ENCODE measurements at places on chromosomes 12 and 14.
A peak's percentile ranks its signal among the peaks of the same experiment; 100 is the strongest.

DNA sequence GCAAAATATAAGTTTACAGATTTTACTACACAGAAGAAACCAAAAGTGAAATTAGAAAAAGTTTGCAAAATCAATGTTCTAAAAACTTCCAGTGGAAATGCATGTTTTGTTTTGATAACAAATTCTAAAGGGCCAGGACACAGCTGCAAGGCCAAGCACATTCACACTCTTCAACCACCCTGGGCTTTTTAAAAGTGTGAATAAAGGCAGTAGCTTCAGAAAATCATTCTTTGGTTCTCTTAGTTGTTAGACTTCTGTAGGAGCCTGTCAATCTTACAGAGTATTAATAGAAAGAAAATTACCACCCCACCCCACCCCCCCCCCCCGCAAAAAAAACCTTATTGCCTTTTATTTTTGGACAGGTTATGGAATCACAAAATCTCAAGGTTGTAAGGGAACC is 105.2 kb upstream of the EGLN3 start:
- no peak for DNase-seq

DNA sequence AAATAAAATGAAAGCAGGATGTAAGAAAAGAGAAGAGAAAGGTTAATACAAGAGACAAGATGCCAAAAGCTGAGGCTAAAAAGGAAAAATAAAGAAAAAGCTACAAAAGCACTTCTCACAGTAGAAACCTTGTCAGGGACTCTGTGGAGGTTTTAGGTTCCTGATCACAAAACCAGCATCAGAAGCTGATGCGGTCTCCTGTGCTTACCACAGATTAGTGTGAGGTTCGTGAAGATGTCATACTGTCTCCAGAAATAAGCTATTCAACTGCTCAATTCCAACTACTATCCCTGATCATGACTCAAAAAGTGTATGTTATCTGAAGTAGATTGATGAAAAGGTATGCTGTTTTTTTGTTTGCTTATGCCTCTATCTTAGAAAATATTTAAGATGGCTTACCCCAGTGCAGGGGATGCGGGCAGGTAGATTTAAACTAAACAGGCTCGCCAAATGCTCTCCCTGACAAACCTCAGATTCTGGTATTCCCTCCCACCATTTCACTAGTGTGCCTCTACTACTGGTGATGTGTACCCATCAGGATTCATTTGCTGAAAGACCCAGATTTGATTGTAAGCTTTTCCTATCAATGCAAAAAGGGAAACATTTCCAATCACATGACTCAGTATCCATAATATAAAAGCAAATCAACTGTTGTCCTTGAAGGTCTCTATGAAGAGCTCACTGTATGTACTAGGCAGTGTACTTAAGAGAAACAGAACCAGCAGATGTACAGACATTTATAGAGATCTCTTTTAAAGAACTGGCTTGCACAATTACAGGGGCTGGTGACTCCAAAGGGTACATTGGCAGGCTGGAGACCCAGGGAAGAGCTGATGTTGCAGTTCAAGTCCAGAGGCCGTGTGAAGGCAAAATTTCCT is 169.5 kb upstream of the FOXN3 start:
- no peak for DNase-seq

- DNase-seq = no peak
Observed at GRCh38 chr12:68261896-68262295, 8.5 kb upstream of the IL22 start.

- DNase-seq = no peak
Observed at GRCh38 chr14:25101276-25101675, 51.3 kb upstream of the STXBP6 start.

DNA sequence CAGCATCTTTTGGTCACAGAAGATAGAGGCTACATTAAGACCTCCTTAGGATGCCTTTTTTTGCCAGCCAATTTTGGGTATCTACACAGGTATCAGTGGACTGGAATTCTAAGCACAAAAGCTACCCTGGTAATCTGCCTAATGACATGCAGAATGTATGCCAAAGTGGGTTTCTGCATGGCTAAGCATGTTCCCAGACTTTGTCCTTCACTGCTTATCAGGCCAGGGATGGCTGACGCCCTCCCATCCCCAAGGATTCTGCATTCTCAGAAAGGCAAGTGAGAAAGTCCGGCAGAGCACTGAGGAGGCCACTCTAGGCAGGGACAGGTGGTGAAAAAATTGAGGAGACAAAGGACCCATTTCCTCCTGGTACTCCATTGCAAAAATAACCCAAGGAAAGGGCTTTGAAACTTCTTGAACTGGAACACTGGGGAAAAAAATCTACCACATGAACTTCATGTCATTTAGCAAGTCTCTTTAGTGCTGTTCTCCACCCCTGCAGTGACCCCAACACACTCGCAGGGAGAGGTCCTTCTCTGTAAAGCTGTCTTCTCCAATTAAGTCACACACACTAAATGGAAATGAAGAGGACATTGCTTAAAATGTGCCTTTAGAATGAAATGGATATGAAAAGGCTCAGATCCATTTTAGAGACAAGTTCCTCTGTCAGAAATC is 91.7 kb upstream of the MAX start:
- DNase-seq = no peak

GRCh38 chr14:106511006-106511799 is 984.8 kb downstream of the TMEM121 start:
- DNase-seq = no peak

DNA sequence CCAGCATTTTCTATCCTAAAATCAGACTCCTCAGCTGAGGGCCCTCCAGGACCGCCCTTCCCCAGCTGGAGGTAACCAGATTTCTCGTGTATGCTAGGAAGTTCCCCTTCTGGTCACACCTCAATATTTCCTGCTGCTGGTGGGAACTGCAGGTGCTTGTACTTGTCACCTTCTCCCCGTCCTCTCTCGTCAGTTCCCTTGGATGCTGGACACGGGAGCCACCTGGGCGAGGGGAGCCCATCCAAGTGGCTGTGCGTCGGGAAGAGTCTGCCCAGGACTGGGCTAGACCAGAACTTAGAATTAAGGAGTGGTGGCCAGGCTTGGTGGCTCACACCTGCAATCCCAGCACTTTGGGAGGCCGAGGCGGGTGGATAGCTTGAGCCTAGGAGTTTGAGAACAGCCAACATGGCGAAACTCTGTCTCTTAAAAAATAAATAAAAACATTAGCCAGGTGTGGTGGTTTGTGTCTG is 23.2 kb upstream of the KIF26A start:
- DNase-seq = no peak

- DNase-seq = peak; percentile 96
Observed at GRCh38 chr12:82698708-82699564, 12.2 kb downstream of the TMTC2 start.

- DNase-seq = no peak
Observed at GRCh38 chr14:85644211-85644610, 114.3 kb downstream of the FLRT2 start.

DNA sequence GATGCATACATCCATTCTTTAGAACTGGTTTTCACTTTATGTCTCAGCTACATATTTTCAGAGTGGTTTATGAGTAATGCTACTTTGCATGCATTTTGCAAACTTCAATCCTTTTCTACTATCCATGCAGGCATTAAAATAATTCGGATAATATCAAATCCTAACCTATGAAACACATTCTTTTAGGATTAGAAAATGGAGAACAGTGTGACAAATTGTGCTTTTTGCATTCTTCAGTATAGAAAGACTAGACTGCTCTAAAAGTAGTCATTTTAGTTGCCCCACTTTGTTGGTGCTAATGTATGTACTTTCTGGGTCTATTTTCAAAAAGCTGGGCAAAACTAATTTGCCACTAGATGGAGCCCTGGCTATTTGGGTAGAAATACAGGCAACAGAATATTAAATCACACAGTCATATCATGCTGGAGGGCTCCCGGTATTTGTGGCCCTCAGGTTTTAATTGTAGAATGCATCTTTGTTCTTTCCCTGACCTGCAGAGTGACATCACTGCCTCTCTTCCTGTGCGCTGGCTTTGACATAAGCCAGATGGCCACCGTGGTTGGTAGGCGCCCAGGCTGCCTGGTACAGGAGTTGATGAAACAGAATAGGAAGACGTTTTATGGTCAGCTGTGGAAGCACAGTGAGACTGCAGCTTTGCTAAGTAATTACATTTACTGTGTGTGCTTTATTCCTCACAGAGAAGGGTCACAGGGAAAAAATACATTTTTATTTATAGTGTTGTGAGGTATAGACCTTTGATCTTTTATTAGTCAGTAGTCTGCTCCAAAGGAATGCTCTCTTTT is 28.1 kb downstream of the MSRB3 start:
- peak; percentile 47 for DNase-seq

DNA sequence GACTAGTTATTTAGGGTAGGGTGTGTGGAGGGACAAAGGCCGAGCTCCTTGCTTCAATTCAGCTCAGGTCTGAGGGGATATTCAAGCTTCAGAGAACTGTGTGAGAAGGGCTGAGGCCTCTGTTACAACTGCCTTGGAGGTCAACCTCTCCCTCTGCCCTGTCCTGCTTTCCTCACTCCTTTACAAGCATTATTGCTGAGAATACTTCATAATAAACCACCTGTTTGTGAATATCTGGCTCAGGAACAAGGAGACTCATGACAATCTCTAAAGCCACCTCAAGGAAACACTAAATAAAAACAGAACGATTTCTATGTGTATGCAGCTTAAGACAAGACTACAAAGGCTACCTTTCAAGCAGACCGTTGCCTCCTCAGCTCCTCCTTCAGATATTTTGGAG is 21.7 kb downstream of the OTOGL start:
- DNase-seq = no peak

DNA sequence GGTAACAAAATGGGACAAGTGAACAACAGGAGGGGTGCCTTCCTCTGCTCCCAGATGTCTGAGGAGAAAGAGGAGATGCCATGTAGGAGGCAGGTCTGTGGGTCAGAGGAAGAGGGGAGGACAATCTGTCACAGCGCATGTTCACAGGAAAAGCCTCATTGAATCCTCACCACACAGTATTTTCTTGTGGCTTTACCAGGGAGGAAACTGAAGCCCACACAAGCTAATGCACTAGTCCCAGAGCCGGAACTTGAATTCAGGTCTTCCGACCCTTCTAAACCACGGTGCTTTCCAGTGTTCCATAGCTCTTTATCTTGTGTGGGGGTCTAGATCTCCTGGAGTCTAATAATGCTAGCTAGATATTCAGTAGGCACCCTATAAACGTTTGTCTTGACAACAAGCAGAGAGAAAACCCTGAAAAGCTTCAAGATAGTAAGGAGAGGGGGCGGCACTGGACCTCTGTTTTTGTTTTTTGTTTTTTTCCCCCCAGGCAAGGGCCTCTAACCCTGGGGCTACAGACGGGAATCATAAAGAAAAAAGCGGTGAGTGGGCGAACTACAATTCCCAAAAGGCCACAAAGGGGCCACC is 371 bp upstream of the SHMT2 start:
- no peak for DNase-seq

GRCh38 chr12:86139671-86140070 is 116.5 kb downstream of the MGAT4C start:
- DNase-seq = no peak

DNA sequence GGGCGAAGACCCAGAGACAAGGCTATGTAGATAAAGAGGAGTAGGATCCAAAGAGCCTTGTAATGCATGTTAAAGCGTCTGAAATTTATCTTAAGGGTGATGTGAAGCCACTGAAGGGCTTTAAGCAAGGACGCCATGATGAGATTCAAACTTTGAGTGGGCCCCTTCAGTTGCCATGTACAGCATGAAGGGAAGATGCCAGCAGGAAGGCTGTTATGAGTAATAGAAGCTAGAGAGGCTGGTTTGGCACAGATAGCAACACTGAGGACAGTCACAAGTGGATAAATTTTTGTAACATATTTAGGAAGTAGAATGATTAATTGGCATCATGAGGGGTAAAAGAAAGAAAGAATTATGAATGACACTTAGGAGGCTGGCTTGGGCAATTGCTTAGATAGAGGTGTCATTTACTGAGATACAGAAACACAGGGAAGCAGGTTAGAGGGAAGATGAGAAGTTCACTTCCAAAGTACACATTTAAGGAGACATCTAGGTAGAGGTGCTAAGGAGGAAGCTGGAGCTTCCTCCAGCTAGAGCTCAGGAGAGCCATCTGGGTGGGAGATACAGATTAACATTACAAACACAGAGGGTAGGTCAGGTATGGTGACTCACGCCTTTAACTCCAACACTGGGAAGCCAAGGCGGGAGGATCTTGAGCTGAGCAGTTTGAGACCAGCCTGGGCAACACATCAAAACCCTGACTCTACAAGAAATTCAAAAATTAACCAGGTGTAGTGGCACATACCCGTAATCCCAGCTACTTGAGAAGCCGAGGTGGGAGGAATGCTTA is 13.7 kb downstream of the ATG2B start:
- peak; percentile 7 for DNase-seq

- no peak for DNase-seq
Observed at GRCh38 chr12:38149395-38150073, 167.0 kb upstream of the ALG10B start.

DNA sequence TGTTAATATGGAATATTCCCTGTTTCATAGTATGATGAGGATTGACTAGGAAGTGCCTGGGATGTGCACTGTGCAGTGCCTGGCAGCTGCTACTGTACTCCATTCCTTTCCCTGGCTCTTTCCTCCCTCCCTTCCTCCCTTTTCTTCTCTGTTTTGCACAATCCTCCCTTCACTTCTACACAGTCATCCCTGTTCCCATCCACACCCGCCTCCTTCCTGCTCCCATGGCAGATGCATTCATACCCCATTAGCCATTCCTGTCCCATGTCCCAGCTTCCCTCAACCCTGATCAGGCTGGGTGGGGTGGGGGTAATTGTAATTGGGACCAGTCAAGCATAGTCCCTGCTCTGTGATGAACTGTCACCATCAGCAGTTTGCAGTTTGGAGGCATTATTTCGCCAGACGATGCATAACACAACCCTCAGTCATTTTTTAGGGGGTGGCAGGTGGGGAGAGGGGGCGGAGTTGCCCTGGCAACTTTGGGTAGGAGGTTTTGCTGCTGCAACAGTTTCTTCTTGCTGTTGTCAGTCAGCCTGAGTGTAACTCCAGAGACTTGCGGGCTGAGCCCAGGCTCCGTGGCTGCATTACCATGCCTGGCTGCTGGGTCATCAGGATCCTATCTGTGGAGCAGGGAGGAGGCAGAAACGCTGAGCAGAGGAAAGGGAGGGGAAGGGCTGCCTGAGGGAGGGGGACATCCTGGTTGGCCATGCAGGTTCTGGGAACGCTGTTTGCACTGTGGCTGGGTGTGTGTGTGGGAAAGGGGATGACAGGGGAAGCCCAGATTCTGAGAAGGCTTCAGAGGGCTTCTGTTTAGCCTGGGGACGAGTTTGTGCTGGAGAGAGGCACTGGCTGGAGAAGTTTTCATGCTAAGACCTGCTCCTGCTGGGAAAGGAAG is 4.1 kb upstream of the KRT84 start:
- DNase-seq = no peak

- no peak for DNase-seq
Observed at GRCh38 chr12:22617630-22618029, 7.3 kb upstream of the ETNK1 start.

DNA sequence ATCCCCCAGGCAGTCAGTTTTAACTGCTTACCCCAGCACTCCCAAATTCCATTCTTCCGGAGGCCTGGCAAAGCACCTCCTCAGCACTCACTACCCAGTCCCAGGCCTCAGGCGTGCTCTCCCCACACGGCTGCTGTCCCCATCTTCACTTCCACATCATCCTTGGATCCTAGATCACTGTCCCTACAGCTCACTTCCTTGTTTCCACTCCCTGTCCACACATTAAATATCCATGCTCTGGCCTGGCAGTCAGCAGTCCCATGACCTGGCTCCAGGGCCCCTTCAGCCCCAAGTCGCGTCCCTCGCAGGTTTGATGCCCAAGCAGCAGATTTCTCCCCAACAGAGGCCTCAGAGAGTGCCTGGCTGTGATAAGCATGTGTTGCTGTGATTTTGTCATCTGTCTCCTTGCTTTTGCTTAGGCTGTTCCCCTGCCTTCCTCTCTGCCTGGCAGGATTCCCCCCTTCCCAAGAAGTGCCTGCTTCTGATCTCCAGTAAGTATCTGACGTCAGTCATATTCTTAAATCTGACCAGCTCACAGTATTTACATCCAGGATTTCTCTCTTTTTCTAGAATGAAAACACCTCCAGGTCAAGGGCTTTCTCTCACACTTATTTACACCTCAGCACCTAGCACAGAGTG is 241.7 kb downstream of the ZFP36L1 start:
- no peak for DNase-seq
